Transverse colon (tissue), 4 donors: ENCODE measurements at places on chromosomes 7 and 10. TPM values are rescaled to one million over a fixed set of nuclear protein-coding genes. Genes with fewer than 3 reads are reported as not detected.

GRCh38 chr10:651692-652091 lies 37.8 kb downstream of the DIP2C start:
- no peak for DNase-seq

- DNase-seq = no peak
Measured at GRCh38 chr10:47282657-47283018, 17.4 kb upstream of the GDF10 start.

DNA sequence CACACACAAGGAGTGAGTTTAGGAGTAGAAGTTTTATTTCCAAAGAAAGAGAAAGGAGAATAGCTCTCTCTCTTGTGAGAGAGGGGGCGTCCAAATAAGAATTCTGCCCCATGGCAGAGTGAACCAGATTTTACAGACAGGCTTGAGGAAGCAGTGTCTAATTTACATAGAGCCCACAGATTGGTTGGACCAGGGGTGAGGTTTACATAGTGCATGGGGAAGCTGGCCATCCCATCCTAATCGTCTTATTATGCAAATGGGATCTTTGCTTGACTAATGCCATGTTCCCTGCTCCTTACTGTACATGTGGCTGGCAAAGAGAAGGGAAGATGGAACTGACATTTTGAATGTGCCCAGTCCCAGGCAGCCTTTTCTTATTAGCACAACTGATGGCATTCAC lies 60.0 kb upstream of the ACSM6 start:
- DNase-seq = no peak

- no peak for DNase-seq
Measured at GRCh38 chr10:28769091-28769604, 91.8 kb downstream of the BAMBI start.

GRCh38 chr7:136027160-136027559 lies 50.0 kb upstream of the MTPN start:
- no peak for DNase-seq

GRCh38 chr10:132648851-132649528 lies 111.4 kb downstream of the INPP5A start:
- no peak for DNase-seq

GRCh38 chr7:83362871-83363550 lies 200.3 kb upstream of the PCLO start:
- no peak for DNase-seq

- no peak for DNase-seq
Measured at GRCh38 chr10:94108200-94108599, 114.5 kb downstream of the PLCE1 start.

DNA sequence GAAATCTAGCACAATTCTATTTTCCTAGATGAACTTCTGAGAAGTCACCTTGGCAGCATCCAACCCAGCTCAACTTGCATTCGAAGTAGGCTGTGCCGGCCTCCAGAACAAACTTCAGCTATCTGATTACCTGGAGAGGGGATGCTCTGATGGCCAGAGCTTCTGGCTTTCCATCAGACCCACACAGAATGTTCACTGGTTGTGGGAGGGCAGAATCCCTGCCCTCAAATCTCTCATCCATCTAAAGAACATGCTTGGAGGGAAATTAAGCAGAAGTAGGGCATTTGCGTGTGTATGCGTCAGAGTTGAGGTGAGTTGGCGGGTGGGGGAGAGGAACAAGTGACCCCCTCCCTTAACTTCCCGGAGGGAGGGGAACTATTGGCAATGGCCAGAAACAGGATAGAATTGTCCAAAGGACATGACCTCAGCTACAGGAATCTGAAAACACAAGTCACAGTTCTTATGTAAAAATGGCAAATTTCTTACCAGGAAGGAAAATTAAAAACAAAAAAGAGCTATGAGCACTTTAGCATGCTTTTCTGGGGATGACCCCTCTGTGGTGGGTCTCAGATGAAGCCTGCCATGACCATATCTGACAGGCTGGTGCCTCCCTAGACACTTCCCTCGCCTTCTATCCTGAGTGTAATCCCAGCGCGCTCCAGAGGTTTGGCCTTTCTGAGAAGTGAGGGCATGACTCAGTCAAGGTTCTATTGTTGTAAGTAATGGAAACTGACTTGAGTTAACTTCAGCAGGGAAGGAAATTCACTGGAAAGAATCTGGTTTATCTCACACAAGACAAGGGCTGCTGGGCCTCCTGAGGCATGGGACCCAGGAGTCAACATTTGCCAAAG lies 278.8 kb downstream of the RPS24 start:
- no peak for DNase-seq

- DNase-seq = no peak
Measured at GRCh38 chr7:45594745-45595535, 20.8 kb downstream of the ADCY1 start.

GRCh38 chr7:112161253-112162141 lies 44.7 kb downstream of the DOCK4 start:
- no peak for DNase-seq

GRCh38 chr7:103593691-103594090 lies 147.7 kb upstream of the SLC26A5 start:
- no peak for DNase-seq

GRCh38 chr7:157412021-157412443 lies 75.2 kb downstream of the DNAJB6 start:
- no peak for DNase-seq

- DNase-seq = no peak
Measured at GRCh38 chr7:24833549-24833948, 76.3 kb upstream of the GSDME start.

DNA sequence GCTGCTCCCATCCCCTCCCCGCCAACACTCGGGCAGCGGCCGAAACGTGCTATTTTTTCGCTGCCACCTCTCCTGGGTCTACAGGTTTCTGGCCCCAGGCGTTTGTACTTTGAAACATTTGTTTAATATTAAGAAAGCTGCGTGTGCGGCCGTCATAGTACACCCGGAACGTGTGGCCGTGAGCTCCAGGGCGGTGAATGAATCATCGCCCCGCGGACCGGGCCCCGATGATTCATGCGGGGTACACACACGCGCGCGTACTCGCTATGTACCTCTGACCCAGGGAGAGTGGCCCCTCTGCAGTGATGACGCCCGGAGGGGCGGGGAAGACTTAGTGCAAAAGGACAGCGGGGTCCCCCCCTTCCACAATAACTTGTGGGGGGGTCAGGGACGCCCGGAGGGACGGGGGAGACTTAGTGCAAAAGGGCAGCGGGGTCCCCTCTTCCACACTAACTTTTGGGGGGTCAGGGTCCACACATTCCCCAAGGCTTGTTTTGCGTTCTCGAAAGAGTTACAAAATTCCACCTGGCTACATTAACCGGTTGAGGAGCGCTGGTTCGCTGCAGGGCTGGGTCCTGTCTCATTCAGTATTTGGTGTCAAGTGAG lies 56.5 kb upstream of the PCGF5 start:
- DNase-seq = peak; percentile 79

GRCh38 chr7:98187138-98187502 lies 24.1 kb upstream of the BHLHA15 start:
- no peak for DNase-seq

GRCh38 chr10:115844591-115844990 lies 428.4 kb downstream of the GFRA1 start:
- DNase-seq = no peak

DNA sequence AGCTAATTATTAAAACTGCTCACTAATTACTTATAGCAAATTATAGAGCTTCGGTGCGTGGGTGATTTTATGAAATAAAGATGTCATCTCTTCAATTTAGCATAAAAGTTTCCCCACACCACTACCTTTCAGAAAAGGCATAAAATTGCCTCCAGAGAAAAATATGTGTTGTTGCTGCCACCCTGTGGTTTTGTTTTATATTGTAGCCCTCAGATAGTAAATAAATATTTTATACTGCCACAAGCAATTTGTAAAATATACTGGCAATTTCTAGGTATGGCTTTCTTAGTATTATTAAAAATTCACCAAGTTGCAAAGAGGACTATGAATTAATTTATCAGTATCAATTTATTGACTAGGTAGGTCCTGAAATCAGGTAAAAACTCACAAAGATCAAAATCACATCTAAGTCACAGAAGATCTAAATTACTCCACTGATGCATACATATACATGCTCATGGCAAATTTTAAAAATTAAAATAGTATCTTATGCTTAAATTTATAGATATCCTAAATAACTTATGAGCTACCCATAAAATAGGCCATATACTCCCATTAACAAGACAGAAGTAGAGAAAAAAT lies 26.5 kb downstream of the ASNS start:
- no peak for DNase-seq

DNA sequence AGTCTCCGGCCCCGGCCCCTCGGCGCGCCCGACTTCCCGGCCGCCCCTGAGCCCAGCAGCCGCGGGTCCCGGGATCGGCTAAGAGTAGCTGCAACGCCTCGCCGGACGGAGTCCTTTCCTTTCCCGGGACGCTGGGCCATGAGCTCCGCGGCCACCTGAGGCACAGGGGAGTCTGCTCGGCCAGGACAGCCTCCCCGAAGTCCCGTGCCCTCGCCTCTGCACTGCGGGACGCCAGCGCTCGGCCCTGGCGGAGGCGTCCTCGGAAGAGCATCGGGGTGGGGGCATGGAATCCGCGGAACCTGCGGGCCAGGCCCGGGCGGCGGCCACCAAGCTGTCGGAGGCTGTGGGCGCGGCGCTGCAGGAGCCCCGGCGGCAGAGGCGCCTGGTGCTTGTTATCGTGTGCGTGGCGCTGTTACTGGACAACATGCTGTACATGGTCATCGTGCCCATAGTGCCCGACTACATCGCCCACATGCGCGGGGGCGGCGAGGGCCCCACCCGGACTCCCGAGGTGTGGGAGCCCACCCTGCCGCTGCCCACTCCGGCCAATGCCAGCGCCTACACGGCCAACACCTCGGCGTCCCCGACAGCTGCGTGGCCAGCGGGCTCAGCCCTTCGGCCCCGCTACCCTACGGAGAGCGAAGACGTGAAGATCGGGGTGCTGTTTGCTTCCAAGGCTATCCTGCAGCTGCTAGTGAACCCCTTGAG lies 502 bp downstream of the SLC18A3 start:
- no peak for DNase-seq

GRCh38 chr7:80851896-80852476 lies 66.9 kb downstream of the SEMA3C start:
- no peak for DNase-seq

GRCh38 chr7:70353946-70354335 lies 755.7 kb downstream of the AUTS2 start:
- no peak for DNase-seq

DNA sequence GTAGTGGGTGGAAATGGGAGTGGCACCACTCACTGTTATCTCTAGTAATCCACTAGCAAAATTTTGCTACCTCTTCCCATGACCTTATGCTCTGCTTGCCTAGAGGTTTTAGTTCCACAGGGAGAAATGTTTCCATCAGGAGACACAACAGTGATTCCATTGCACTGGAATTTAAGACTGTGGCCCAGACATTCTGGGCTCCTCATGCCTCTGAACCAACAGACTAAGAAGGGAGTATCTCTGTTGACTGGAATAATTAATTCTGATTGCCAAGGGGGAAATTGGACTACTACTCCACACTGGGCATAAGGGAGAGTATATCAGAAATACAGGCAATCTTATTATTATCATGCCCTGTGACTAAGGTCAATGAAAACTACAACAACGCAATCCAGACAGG lies 16.2 kb upstream of the BRAF start:
- no peak for DNase-seq

DNA sequence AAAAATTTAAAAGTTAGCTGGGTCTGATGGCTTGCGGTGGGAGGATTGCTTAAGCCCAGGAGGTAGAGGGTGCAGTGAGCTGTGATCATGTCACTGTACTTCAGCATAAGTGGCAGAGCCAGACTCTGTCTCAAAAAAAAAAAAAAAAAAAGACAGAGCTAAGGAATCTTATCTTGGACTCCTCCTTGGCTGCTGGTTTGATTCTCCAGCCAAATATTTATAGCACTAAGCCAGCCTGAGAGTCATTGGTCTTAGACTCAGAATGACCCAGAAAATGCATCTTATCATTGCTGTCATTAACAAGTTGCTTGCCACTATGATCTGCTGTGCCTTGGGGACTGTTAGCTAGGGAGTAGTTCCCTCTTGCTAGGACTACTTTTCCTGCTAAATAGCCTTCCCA lies 164.7 kb downstream of the GNAT3 start:
- no peak for DNase-seq

GRCh38 chr10:66654861-66655260 lies 271.0 kb upstream of the LRRTM3 start:
- no peak for DNase-seq

- DNase-seq = no peak
Measured at GRCh38 chr10:70851597-70852475, 36.1 kb downstream of the SGPL1 start.

Gene STK31
- total RNA-seq = 0.37 TPM

Gene SAP25
- total RNA-seq = 2.7 TPM

Gene NANOS1
- 3.0 TPM for total RNA-seq

Gene LLCFC1
- total RNA-seq = not detected

Gene PRLHR
- total RNA-seq = not detected

Gene SFRP5
- 7.0 TPM for total RNA-seq

Gene MIOS
- 41.9 TPM for total RNA-seq

Gene NKX1-2
- total RNA-seq = not detected

Gene UNCX
- total RNA-seq = not detected

Gene MOGAT3
- 31.7 TPM for total RNA-seq

Gene MGAM2
- 84.5 TPM for total RNA-seq
